AG10803 (cell line): ENCODE measurements at places on chromosomes 12 and 14.

DNA sequence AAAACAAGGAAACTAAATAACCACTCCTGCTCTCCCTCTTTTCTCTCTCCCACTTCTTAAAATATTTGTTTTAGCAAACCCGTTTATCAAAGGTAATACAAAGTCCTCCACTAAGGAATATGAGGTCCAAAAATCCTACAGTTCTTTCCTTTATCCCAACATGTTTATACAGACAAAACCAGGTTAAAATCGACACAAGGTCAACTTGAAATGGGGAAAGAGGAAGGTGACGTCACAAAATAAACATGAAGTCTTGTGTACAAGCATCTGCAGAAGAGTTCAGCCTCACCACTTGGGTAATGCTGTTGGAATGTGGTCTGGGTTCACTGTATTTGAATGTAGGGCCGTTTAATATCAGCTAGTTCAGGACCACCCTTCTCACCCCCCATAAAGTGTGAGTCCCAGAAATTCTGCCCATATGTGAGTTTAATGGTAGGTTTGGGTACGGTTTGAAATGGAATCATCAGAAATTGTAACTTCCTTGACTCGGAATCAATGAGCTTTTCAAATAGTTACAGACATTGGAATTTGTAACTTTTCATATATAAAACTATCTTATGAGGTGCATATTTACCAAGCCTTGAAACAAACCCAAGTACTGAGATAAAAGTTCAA is 120.0 kb upstream of the SLC38A2 start:
- peak; percentile 69 for DNase-seq

DNA sequence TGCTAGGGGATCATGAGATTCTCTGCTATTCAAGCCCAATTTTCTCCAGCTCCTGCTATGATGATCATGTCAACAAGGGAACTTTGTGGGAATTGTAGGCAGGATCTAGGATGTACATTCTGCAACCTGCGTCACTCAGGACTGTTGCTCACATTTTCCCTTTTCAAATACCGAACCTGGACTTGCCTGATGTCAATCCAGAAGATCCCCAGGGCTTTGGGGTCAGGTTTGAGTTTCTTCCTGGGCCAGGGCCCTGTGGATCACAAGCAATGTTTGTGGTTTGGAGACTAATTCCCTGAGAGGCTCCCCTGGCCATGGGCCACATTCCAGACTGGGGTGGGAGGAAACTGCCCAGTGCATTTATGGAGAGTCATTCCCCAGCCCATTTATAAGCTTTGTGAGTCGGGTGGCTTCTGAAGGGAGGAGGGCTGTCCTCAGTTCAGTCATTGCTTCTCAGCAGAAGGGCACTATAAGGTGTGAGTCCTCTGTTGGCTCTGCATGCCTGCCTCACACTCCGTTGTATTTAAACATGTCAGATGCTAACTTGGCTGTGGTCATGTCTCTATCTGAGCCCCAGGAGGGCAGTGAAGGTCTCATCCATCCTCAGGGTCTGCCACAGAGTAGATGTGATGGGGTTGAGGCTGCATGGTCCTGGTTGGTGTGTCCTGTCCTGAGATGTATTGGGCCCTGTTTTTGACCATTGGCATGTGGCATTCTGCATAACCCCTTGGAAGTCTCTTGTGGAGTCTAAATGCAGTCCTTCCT is 6.5 kb downstream of the KRT86 start:
- peak; percentile 99 for DNase-seq

DNA sequence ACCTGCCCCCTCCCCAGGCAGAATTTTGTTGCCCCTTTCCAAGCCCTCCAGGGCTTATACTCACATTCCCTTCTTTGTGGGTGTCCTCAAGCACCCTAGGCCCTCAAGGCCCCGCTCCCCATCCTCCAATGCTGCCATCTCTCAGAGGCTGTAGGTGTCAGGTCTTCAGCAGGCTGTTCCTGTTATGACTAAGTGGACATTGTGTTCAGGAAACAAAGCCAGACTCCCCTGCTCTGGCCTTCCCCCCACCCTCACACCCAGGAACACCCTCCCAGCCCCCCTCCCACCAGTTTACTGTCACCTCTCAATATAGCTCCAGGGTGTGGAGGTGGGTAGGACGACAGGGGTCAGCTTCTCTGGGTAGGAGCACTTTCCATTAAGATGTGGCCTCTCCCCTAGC is 1.4 kb upstream of the MYH6 start:
- no peak for DNase-seq

DNA sequence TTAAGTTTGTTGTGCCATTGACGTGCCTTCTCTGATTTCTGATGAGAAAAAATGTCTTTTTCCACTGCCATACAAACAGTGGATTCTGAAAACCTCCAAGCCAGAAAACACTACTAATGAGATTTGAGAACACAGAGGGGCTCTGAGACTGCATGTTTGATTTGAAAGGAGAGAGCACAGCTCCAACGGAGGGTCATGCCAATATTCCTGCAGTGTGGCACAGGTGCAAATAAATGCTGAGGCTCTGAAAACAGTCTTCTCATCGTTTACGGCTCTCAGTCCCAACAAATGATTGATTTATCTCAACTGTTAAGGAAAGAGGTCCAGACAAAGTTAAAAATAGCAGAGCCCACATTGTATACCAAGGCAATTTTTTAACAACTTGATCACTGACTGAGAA is 128.7 kb downstream of the KCNH5 start:
- no peak for DNase-seq

- DNase-seq = no peak
These were observed 87.4 kb downstream of the GTF2A1 start for GRCh38 chr14:81133400-81133799.

DNA sequence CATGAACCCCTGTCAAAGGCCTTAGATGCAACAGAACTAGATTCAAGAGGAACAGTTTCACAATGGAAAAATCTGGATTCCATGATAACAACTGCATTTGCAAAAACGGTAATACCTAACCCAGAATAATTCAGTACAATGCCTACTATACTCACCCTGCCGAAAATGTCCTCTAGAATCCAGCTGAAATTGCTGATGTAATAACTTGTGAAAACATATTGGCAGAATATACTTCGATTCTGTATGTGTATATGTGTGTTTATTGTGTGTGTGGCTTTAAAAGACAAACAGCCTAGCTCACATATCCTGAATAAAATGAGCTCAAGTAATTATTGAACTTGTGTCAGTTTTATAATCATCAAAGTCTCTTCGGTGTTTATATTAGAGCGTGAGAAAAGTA is 46.0 kb downstream of the PHLDA1 start:
- no peak for DNase-seq

DNA sequence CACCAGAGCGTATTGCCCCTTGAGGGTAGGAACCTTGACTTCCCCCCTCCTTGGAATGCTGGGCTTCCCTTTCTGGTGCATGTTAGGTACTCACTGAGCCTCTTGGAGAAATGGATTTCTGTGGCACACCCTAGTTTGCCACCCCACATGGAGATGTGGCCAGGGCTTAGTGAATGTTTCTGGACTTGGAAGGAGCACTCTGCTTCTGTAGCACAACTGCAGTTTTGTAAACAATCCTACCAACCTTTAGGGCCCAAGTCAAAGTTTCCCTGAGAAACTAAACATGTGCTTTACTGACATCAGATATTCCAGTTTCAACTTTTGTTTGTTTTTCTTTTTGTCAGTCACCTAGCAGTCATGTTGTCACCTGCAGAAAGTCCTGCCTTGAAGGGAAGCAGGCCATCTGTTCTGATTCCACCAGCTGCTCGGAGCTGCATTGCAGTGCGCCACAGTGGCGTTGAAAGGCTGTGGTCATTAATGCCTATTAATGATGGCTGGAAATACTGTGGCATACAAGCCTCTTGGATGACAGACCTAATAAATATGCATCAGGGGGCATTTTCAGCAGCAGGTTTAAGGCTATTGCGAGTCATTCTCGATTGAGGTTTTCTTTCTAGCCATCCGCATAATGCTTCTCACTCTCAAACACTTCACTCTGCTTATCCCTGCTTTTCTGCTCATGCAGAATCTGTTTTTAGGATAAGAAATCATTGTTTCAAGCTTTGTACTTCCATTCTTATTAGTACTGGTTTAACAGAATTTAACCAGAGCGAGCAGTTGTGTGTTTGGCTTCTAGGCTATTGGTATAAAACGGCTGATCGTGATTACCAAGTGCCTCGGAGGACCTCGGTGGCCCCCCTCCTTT is 7.8 kb downstream of the PELI2 start:
- no peak for DNase-seq
